ENCODE measurements at places on chromosomes 2 and 18.
A peak's percentile ranks its signal among the peaks of the same experiment; 100 is the strongest.

GRCh38 chr2:181457741-181458425, 697 bp downstream of the ITGA4 start:
- peak; percentile 37 for ATAC-seq

- no peak for ATAC-seq
Measured at GRCh38 chr18:25457126-25457525, 105.2 kb upstream of the ZNF521 start.

- no peak for ATAC-seq
Measured at GRCh38 chr2:79131687-79132086, 11.4 kb downstream of the REG1A start.

DNA sequence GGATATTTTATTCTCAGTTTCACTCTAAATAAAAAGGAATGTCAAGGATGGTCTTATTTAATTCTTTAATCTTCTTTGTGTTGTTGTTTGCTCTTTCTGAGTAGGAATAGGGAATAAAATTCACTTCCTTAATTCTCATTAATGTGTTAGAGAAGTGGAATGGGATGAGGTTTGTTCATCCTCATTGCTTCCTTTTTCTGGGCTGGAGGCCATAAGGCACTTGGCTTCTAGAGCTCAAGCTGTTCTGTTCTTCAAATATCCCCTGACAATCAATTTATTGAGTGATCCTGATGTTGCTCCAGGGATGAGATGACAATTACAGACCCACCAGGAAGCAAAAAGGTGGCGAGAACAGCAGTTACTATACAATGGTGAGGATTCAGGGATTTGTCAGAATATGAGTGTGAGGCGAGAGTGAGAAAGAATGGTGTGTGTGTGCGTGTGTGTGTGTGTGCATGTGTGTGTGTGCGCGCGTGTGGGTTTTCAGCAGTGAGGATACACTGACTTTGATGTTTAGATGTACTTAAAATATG, 557.6 kb upstream of the FANCL start:
- no peak for ATAC-seq

DNA sequence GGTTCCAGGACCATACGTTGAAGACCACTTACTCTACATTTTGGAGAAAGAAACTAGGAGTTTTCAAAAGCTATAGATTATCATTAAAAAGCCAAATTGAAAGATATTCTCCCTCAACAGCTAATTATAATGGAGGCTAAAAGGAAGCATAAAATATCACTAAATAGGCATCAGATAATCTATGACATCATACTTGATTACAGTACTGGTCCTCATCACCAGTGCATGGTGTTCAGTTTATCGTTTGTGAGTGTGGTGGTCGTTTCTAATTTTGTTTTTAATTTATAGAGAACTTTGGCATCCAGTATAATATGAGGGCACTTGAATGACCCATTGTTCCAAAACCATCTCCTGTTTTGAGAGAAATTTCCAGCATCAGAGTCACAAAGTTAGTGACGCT, 80.9 kb downstream of the HNRNPLL start:
- no peak for ATAC-seq

DNA sequence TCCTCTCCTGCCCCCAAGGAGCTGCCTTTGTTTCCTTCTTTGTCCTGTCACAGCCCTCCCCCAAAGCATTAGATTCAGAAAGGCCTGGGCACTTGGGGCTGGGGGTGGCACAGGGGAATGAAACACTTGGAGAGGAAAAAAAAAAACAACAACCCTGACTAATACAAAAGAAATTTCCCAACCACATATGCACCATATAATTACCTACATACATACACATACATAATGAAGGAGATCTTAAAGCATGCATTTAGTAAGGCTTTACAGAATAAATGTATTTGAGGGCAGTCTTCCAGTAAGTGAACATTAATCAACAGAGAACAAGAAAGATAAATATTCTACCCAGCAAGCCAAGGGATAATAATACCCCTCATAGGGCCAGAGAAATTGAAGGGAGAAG, 70.0 kb upstream of the PPP1CB start:
- no peak for ATAC-seq

DNA sequence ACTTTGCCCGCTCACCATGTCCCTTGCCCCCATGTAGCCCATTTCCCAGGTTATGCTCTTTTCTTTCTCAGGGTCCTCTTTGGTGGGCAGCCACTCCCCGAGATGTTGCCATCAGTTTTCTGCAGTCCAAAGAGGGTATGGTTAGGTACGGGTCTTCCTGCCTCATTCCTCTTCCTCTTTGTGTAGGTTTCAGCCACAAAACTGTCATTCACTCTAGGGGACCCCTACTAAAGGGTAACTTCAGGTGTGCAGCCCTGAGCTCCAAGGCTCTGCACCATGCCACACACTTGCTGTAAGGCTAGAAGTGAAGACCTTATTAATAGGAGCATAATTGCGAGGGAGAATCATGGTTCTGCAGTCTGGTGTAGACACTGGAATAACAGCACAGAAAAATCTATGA, 99.8 kb upstream of the ZNF397 start:
- ATAC-seq = no peak

DNA sequence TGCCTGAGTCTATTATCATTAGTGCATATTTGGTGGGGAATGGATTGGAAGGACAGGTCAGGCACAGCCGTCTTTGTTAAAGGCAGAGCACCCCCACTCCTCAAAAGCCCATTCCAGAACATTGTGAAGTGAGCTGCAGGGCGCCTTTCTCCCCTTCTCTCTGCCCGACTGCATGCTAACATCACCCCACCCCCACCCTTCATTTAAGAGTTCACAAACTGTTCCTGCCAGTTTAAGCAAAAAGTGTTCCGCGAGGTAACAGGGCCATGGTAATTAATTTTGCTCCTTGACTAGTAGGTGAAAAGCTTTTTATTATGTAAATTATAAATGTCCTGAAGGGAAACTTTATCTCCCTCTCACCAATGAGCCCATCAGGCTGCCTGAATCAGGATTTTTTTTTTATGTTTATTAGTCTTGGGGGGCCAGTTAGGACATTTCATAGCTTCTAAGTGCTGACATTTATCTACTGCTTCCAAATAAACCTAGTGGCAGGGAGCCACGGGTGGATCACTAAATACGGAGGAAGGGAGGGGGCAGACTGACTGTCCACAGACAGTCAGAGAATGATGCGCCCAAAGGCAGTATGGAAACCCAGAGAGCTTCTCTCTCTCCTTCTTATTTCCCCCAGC, 99.4 kb downstream of the FTCDNL1 start:
- no peak for ATAC-seq

GRCh38 chr2:176729706-176730569, 460.7 kb downstream of the MTX2 start:
- no peak for ATAC-seq

DNA sequence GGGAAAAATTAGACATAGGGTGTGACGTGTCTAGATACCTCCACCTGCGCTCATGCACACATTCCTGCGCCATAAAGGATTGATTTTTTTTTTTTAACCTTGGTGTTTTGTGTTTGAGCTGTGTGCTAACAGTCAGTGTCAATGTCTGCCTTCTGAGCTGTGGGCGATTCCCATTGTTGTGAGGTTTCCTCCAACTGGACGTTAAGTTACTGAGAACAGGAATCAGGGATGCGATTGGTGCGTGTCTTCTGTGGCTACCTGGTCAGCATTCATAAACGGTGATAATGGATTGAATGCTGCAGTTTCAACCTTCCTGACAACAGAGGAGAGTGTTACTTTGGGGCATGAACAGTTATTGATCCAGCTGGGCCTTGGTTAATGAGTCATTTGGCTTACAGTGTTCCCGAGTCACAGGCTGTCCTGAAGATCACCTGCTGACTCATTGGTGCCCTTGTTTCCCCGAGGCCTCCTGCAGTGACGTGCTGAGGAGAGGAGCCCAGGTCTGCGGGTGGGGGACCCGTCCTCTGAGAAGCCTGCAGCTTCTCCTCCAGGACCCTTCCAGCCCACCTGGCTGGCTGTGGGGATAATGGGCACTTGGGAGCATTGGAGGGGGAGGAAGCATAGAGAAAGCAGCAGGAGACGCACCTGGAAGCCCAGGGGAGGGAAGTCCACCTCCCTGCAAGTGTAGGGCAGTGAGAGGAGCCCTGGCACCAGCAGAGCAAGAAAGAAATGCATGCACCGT, 25.8 kb upstream of the CABYR start:
- peak; percentile 72 for ATAC-seq

DNA sequence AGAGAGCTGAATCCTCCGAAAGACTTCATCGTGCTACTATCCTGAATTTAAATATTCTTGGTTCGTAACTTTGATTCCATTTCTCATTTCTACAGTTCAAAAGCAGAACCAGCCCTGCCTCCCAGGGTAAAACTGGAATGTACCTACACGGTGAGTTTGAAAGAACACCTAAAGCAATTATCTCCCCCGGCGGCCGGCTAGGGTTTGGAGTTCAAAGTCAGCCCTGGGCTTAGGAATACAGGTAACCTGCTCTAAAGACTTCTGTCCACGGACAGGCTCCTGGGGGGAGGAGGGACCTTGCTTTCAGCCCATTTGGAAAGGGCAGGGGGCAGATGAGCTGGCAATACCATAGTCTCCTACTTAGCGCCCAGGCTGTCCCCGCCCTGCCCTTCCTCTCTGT, 32.3 kb downstream of the CYP27C1 start:
- ATAC-seq = no peak

DNA sequence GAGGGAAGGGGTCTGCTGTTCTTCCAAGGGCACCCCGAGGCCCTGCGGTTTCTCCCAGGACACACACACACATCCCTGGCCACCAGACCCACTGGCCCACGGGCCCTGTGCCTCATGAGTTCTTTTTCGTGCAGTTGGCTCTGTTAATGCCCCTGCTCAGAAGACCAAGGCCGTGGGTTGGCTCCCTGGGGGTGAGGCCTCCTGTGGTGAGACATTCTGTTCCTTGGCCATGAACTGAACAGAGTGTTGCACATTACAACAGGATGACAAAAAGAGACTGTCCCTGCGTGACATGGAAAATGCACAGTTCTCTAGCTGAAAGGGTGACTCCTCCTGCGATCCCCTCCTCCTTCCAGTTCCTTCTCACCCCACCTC, 30.7 kb downstream of the SH2D6 start:
- no peak for ATAC-seq

DNA sequence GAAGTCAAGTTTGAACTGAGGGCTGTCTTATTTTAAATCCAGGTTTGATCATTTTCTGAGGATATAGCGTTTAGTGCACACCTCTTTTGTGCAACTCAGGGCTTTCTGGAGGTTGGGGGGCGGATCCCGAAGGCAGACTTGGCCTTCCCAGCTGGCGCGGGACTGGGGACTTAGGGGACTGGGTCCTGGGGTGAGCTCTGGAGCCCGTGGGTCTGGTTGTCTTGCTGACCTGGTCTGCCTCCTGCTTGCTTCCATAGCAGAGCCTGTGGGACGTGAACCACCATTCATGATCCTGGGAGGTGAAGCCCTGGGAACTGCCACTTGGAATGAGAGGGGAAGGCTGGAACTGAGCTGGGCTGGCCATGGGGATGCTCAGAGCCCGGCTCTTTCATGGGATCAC, 63.1 kb downstream of the AGAP1 start:
- no peak for ATAC-seq

- peak; percentile 73 for ATAC-seq
Measured at GRCh38 chr2:189648846-189649509, 12.3 kb upstream of the ASNSD1 start.

DNA sequence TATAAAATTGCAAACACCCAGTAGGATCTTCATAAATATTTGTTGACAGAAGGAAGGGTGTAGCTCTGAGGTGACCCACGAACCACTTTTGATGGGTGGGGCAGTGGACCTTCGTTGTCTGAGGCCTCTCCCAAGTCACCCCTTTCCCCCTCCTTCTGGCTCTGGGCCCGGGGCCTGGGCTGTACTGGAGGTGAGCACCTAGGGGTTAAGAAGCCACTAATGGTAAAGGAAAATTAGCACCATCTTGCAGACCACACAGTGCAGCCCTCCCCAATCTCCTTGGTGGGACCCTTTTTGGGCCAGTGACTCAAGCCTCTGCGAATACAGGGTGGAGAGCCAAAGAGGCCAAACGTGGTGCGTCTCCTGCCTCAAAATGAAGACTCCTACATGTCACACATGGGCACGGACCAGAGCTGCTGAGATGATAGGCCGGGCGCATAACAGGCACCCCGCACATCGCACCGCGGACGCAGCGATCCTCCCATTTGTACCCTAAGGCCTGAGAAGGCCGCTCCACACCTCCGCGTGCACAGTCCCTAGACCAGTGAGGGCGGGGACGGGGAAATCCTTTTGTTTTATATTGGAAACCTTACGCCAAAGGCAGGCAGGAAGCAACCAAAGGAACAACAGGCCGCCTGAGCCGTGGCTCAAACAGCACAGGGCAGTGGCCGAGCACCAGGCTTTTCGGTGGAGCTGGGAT, 31.9 kb upstream of the ATP6V1B1 start:
- no peak for ATAC-seq

GRCh38 chr2:169162613-169163012, 93.2 kb downstream of the DHRS9 start:
- no peak for ATAC-seq

DNA sequence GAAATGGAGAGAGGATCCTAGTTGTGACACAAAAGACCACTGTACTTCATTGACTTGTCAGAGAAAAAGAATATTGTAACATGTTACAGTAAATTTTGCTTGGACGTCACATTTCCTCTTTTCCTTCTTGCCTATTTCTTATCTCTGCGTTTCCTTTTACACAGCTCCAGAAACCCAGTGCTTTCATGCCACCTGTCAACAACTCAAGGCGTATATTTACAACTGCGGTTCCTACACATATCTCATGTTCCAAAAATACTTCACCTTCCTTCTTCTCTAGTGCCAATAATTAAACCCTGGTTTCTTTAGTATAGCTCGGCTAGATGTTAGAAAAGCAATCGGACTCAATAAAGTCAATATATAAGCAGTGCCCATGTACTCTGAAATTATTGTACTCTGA, 911.5 kb upstream of the FSHR start:
- ATAC-seq = no peak

- no peak for ATAC-seq
Measured at GRCh38 chr18:14949800-14950664, 202.1 kb downstream of the ANKRD30B start.

- ATAC-seq = no peak
Measured at GRCh38 chr2:105824446-105824845, 79.7 kb downstream of the NCK2 start.
